ENCODE measurements at places on chromosomes 5 and 9. TPM values are rescaled to one million over a fixed set of nuclear protein-coding genes. Genes with fewer than 3 reads are reported as not detected.

GCNT4 gene
- 0.54 TPM for total RNA-seq

FBN2 gene
- 106 TPM for total RNA-seq

FOXI1 gene
- total RNA-seq: 2.2 TPM

DNA sequence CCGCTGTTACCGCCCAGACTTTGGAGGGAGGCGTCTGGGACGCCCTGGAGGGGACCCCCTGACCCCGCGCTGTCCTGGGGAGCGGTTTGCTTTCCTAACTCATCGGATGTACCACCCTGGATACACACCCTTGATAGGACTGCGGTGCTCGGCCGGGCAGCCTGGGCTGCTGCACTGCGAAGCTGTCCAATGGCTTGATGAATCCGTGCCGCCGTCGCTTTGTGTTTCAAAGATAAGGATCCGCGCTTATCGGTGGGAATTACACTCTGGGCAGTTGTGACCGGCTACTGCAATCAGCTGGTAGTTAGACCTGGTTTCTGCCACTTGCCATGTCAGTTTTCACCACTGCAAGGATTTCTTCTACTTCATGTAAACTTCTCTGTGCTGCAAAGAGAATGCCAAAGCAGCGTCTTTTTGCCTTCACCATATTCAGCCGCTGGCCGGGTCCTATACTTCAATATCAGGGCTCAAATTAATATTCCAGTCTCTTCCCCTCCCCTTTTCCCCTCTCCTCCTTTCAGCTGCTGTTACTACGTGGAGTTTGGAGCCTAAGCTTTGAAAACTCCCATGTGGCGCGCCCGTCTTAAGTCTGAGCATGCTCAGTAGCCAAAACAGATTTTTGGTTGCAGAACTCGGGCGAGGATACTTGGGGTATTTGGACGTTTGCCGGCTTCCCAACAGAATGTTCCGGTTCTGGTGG, 727 bp downstream of the SMAD5 start:
- peak overlapping the region; percentile 96 for H3K27ac ChIP-seq
- H3K36me3 ChIP-seq: no peaks in the 10 kb centered on the region
- peaks cover 22% of the 10 kb centered on the region for H3K4me1 ChIP-seq
- peaks cover 2% of the 10 kb centered on the region for H3K27me3 ChIP-seq
- H3K4me3 ChIP-seq: peak overlapping the region; percentile 93
- DNase-seq: peak; percentile 30

- peaks cover 6% of the 10 kb centered on the region for H3K27me3 ChIP-seq
- no peak overlapping the region for H3K4me3 ChIP-seq
- peaks cover 8% of the 10 kb centered on the region for H3K36me3 ChIP-seq
- H3K4me1 ChIP-seq: peaks cover 6% of the 10 kb centered on the region
- no peak overlapping the region for H3K27ac ChIP-seq
These were observed 28.9 kb downstream of the TBC1D2 start for GRCh38 chr9:98226516-98226915.

DNA sequence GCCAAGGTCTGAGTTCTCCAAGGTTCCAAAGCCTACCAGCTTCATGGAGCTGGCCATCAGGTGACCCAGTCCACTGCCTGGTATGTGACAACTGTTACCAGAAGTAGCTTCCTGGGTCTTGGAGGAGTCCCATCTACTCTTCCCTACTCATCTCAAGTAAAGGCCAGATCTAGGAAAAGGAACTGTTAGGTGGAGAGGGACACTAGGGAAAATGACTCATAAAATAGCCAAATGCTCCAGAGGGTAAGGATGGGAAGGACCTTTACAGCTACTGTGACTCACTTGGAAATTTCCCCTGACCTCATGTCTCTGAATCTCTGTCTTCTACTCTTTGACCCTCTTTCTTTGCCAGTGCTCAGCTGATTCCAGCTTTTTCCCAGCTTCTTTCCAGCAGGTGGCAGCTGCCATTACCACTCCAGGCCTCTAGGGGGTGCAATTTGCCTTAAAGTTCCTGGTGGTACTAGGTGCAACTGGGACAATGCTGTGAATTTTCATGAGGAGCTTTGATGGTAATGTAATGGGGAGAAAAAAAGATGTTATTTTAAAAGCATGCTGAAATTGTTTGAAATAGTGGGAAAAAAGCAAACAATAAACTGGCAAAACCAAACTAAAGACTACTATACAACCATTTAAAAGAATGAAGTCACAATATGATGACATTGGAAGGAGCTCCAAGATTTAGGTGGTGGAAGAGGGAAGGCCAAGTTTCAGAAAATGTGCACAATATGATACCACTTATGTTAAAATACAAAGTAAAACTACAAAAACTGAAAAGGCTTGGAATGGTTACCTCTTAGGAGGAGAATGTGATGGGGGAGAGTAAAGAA, 27.1 kb upstream of the MYORG start:
- H3K27me3 ChIP-seq: peaks cover 3% of the 10 kb centered on the region
- H3K36me3 ChIP-seq: peaks cover 40% of the 10 kb centered on the region
- DNase-seq: peak; percentile 80
- no peak overlapping the region for H3K4me3 ChIP-seq
- H3K4me1 ChIP-seq: peaks cover 12% of the 10 kb centered on the region

DNA sequence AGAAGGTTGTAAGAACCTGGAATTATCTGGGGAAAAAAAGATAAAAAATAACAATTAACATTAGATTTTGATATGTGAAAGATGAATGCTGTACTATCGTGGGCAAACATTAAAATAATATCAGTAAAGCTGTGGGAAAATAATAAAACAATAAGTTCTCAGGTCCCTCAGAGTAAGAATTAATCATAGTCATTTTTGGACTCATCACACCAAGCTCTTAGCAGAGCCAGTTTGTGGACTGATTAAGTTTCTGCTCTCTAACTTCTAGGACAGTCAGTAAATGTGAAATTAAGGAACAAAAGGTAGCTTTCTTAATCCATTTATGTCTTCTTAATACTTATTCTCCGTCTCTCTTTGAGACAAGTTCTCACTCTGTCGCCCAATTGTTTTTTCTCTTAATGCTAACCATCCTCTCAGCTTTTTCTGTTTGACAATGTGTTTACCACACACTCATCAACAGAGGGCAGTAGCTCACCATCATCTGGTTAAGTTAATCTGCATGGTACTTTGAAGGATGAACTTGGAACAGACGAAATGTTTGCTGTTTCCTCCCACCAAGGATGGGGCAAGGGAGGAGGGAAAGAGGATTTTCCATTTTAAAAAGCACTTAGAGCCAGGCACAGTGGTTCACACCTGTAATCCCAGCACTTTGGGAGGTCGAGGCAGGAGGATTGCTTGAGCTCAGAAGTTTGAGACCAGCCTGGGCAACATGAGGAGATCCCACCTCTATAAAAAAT, 5.3 kb upstream of the ACO1 start:
- no peaks in the 10 kb centered on the region for H3K36me3 ChIP-seq
- H3K27me3 ChIP-seq: peaks cover 2% of the 10 kb centered on the region
- H3K27ac ChIP-seq: no peak overlapping the region
- H3K4me3 ChIP-seq: no peak overlapping the region

DNA sequence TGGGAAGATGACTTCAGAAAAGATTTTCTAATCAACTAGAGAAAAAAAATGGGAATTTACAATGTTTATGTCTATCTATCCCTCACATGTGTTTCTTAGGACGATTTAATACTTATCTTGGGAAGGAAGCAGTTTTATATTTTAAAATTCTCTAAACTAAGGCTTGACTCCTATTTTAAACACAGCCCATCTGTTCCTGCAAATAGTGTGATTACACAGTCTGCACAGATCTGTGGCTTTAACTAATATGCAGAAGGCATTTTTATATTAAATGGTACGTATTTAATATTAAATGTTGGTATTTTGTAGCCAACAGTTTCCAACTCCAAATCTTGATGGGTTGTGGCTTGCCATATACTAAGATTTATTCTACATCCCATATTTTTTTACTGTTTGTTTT, 53.2 kb upstream of the EBF1 start:
- H3K36me3 ChIP-seq: no peaks in the 10 kb centered on the region
- no peak overlapping the region for H3K4me3 ChIP-seq
- no peaks in the 10 kb centered on the region for H3K27me3 ChIP-seq
- DNase-seq: no peak
- H3K27ac ChIP-seq: no peak overlapping the region

GRCh38 chr5:96425443-96425842, 7.6 kb downstream of the PCSK1 start:
- no peaks in the 10 kb centered on the region for H3K4me1 ChIP-seq
- no peaks in the 10 kb centered on the region for H3K36me3 ChIP-seq
- no peak overlapping the region for H3K4me3 ChIP-seq
- no peaks in the 10 kb centered on the region for H3K27me3 ChIP-seq
- DNase-seq: no peak

DNA sequence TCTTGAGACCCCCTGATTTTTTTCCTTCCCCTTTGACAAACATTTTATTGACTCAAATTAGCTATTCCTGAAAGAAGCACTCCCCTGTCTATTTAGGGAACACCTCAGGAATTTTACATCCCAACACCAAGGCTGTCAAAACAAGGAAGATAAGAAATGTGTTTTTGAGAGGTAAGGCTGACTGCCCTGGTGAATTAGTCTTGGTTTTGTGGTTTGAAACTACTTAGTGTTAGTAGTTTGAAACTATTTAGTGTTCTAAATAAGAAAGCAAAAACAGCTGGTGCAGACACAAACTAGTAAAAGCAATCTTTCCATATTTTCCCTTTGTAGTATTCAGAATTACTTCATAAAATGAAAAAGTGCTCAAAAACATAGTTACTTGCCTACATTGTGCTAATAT, 120.7 kb downstream of the PCSK1 start:
- no peaks in the 10 kb centered on the region for H3K36me3 ChIP-seq
- H3K4me3 ChIP-seq: no peak overlapping the region
- no peak for DNase-seq
- no peak overlapping the region for H3K27ac ChIP-seq
- no peaks in the 10 kb centered on the region for H3K27me3 ChIP-seq

GRCh38 chr9:76371901-76372300, 22.3 kb downstream of the RFK start:
- no peak overlapping the region for H3K4me3 ChIP-seq
- no peaks in the 10 kb centered on the region for H3K27me3 ChIP-seq
- DNase-seq: no peak
- no peaks in the 10 kb centered on the region for H3K36me3 ChIP-seq
- H3K4me1 ChIP-seq: peaks cover 6% of the 10 kb centered on the region

GRCh38 chr5:55223812-55224240, 3.3 kb downstream of the MCIDAS start:
- peaks cover 4% of the 10 kb centered on the region for H3K36me3 ChIP-seq
- no peak for DNase-seq
- no peak overlapping the region for H3K4me3 ChIP-seq
- no peak overlapping the region for H3K27ac ChIP-seq
- peaks cover 31% of the 10 kb centered on the region for H3K27me3 ChIP-seq

DNA sequence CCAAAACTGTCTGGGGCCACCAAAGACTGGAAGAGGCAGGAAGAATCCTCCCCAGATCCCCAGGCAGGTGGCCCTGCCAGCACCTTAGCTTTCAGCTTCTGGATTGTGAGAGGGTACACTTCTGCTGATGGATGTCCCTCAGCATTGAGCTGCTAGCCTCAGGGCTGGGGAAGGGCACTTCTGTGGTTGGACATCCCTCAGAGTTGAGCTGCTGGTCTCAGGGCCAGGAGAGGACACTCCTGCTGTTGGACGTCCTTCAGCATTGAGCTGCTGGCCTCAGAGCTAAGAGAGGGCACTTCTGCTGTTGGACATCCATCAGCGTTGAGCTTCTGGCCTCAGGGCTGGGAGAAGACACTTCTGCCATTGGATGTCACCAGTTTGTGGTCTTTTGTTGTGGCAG, 83.8 kb upstream of the FCN1 start:
- no peak for DNase-seq
- peaks cover 10% of the 10 kb centered on the region for H3K27me3 ChIP-seq
- H3K4me1 ChIP-seq: no peaks in the 10 kb centered on the region
- no peak overlapping the region for H3K4me3 ChIP-seq
- H3K36me3 ChIP-seq: peaks cover 4% of the 10 kb centered on the region
- H3K27ac ChIP-seq: no peak overlapping the region

DNA sequence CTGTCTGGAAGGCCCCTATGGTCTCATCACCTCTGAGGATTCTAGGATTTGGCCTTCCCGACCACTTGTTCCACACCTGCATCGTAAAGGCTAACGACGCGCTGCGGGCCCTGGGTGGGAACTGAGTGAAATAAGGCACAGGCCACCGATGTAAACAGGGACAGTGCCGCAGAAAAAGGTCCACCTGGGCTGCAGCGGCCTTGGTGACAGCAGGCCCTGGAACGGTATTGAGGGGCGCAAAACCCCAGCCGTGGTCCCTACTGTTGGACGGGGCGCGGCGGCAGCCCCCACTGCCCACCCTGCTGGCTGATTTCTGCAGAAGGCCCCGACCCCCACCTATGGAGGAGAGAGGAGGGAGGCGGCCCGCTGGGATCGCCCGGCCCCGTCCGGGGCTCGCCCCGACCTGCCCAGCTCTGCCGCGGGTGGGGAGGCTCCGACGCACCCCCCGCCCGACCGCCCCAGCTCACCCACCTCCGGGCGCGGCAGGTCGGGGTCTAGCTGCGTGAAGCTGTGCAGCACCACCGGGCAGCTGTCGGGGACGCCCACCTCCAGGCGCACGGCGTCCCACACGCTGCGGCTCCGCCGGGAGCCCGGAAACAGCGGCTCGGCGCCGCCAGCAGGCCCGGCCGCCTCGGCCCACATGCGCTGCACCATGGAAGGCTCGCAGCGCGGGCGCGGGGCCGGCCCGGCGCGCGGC, 391 bp downstream of the RALGDS start:
- peaks cover 24% of the 10 kb centered on the region for H3K36me3 ChIP-seq
- peak overlapping the region; percentile 91 for H3K4me3 ChIP-seq
- no peak for DNase-seq
- peaks cover 60% of the 10 kb centered on the region for H3K4me1 ChIP-seq

GRCh38 chr9:131529597-131530545, 1.2 kb downstream of the UCK1 start:
- H3K27ac ChIP-seq: no peak overlapping the region
- H3K27me3 ChIP-seq: peaks cover 2% of the 10 kb centered on the region
- H3K4me3 ChIP-seq: peak overlapping the region; percentile 86
- peaks cover 22% of the 10 kb centered on the region for H3K36me3 ChIP-seq

DNA sequence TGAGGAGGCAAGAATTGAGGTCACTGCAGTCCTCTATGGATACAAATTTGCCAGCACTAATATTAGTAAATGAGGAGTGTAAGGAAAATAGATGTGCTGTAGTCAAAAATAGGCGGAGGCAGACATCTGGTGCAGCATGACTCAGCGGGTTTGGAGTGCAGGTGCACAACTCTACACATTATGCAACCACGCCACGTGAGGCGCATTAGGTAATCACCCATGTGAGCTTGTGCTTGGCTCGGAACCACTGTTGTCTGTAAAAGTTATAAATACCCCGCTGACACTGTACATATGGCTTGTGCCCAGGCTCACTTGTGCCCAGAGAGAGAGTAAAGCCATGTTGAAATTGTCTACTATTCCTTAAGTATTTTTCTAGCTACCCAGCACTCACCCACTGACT, 623.5 kb upstream of the NUDT12 start:
- no peak overlapping the region for H3K4me3 ChIP-seq
- H3K27ac ChIP-seq: no peak overlapping the region
- H3K4me1 ChIP-seq: no peaks in the 10 kb centered on the region
- peaks cover 3% of the 10 kb centered on the region for H3K27me3 ChIP-seq
- H3K36me3 ChIP-seq: peaks cover 9% of the 10 kb centered on the region
- no peak for DNase-seq

GRCh38 chr5:107670087-107670931, 428 bp downstream of the EFNA5 start:
- DNase-seq: peak; percentile 56
- peak overlapping the region; percentile 94 for H3K4me3 ChIP-seq
- H3K27ac ChIP-seq: peak overlapping the region; percentile 48

- no peak overlapping the region for H3K4me3 ChIP-seq
- H3K36me3 ChIP-seq: no peaks in the 10 kb centered on the region
- peaks cover 34% of the 10 kb centered on the region for H3K4me1 ChIP-seq
These were observed 108.1 kb upstream of the SPRY4 start for GRCh38 chr5:142432961-142433360.

- no peak overlapping the region for H3K27ac ChIP-seq
- H3K36me3 ChIP-seq: no peaks in the 10 kb centered on the region
- no peaks in the 10 kb centered on the region for H3K4me1 ChIP-seq
- no peak for DNase-seq
- H3K27me3 ChIP-seq: no peaks in the 10 kb centered on the region
These were observed 50.0 kb downstream of the FCHO2 start for GRCh38 chr5:73005886-73006285.

Data from endothelial cell (in vitro differentiated cells).